ENCODE measurements at places on chromosomes 12 and 14.
A peak's percentile ranks its signal among the peaks of the same experiment; 100 is the strongest.

DNA sequence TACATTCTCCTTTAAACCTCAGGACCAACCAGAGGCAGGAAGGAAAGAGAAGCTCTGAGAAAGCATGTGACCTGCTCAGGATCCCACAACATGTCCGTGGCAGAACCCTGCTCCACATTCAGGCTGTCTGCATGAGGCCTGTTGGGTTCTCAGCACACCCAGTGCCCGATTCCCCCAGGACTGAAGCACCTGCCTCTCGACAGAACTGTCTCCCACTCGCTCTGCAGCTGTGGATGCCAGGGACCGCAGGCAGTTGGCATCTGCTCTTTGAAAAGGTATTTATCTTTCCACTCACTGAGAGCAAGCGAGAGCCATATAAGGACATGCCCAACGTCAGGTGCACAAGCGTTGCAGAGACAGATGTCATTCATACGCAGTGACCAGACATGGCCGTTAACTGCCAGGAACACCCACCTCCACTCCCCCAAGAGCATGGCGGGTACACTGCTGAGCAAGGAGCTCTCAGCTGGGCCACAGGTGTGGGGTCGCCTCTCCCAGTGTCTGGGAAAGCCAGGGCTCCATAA, 18.9 kb downstream of the PITPNM2 start:
- DNase-seq, result peak; percentile 49

- DNase-seq, result no peak
These were observed 188.4 kb downstream of the MSRB3 start for GRCh38 chr12:65466911-65467310.

- DNase-seq, result no peak
These were observed 14.1 kb downstream of the ALDH1L2 start for GRCh38 chr12:105069936-105070702.

DNA sequence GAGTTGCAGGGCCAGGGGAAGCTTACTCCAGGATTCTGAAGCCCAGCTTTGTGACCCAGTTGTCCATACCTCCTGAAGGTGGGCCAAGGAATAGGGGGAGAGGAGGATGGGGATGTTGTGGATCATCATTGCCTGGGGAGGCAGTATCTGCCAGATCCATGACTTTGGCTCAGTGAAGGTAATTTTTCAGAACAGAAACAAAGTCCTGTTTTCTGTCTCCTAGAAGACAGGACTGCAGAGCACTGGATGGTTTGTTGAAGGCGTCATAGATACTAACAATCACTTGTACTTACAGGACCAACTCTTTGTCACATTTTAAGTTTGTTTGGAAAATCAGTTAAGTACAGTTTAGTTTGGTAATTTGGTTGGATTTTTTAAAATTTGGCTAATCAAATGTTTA, 38.4 kb downstream of the ANO6 start:
- no peak for DNase-seq

DNA sequence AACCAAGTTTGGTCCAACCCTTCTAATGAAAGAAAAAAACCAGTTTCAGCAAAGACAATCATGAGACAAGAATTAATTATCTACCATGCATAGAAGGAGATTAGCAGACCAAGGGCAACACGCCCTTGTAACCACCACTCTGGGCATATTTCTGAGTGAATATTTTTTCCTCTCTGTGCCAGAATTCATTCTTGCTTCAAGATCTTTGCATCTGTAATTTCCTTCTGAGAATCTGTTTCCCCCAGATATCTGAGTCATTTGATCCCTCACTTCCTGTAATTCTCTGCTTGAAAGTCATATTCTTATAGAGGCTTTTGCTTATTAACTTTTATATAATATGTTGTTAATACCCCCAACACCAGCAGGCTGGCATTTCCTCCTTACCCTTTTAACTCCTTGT, 243.7 kb downstream of the SLC16A7 start:
- DNase-seq, result no peak

GRCh38 chr14:105093431-105094192, 28.4 kb upstream of the GPR132 start:
- peak; percentile 67 for DNase-seq

DNA sequence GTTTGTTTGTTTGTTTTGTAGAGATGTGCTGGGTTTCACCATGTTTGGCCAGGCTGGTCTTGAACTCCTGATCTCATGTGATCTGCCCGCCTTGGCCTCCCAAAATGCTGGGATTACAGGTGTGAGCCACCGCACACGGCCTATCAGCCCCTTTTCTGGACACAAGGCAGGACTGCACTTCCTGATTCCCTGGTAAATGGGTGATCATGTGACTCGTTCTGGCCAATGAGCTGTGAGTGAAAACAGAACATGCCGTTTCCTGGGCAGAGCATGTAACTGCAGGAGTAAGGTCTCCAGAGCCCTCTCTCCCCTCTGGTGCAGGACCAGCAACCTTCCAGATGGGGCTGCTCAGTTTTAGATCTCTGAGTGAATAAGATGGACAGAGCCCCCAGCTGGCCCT, 92.7 kb downstream of the ITPK1 start:
- no peak for DNase-seq

GRCh38 chr12:92206596-92206995, 61.0 kb upstream of the BTG1 start:
- DNase-seq, result no peak

- no peak for DNase-seq
These were observed 112.6 kb upstream of the TMCC3 start for GRCh38 chr12:94762943-94763342.

DNA sequence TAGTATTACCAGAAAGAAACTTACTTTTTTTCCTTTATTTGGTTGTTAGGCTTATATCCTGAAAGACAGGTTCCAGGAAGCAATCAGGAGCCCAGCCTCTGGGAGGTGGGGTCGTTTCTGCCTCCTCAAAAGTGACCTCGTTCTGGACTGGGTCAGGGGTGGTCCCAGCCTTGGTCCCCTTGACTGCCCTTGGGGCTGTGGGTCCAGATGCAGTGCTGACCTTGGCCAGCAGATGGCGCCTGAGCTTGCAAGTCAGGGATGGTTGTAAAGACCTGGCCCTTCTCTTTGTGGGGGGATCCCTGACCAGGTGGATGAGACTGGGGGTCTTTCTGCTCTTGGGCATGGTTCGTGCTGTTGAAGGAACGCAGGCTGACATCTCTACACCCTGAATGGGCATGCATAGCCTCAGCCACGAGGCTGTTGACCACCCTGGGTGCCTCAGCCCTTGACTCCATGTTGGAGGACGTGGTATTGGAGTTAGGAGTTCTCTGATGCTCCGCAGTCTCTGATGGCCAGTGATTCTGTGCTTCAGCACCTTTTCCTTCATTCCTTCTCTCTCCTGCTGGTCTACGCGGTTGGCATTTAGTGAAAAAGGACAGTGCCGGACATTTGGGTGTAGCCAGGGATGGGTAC, 62.4 kb downstream of the ADCK1 start:
- DNase-seq, result peak; percentile 61

DNA sequence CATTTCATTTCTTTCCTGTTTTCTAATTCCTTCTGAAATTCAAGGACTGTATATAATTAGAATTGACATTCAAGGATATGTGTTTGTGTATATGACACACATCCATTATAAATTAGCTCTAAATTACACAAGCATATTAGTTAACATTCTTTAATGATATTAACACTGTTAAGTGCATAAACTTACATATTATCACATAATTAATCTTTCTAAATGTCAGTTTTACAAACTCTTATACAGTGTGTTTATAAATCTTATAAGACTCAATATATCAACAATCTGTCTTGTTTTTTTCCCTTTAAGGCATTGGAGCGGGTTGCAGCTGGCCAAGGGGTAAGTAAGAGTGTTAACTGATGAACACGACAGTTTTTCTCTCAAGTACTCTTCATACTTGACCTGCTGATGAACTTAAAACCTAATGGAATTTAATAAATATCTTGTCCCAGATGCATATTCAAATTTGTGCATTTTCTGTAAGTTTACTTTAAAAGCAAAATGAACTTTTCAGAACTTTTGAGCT, 76.1 kb downstream of the METTL25 start:
- no peak for DNase-seq

DNA sequence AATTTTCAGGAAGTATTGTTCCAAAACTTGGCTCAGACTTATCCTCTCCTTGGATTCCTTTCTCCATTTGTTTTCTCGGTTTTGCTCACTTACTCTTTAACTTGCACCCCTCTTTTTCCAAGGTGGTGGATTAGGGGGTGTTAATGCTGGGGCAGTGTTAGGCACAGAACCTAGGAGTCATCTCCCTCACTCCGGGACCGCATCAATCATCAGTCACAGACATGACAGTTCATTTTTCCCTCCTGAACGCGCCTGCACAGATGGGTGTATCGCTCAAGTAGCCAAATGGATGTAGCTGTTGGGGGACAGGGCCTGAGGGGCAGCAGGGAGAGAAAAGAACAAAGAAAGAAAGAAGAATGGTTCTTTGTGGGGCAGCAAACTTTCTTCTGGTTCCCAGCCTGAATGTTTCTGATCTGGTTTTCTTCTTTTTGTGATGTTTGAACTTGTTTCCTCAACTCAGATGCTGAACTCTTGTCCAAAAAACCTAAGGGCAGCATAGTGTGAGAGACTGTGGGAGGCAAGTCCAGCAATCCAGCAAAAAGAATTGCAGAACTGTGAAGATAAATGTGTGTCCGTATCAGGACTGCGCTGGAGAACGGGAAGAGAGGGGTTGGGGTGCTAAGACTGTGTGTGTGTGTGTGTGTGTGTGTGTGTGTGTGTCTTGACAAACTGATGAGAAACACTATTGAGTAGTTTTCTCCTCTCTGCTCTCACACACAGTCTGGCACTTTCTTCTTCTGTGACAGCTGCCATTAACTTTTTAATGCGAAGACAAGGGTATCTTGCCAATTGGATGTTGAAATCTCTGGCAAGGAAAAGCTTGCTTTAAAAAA, 131.1 kb downstream of the FBXL14 start:
- no peak for DNase-seq

- no peak for DNase-seq
These were observed 325.9 kb upstream of the LRFN5 start for GRCh38 chr14:41280745-41281144.

DNA sequence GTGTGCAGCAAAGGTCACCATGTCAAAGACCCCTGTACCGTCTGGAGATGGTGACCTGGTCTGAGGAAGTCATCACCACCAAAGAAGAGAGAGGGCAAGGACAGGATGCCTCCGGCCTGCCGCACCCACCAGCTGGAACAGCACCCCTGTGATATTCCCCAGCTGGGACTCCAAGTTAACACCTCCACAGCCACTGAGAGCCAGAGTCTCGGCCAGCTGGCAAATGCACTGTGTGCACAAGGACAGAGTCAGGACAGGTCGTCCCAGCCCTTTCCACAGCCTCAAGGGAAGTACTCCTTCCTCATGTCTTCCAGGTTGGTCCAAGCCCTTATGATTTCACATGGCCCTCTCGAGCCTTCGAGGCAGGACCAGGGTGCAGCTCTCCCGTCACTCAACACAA, 19.3 kb upstream of the FKBP4 start:
- no peak for DNase-seq

GRCh38 chr14:103502877-103503276, 19.8 kb downstream of the CKB start:
- no peak for DNase-seq

- no peak for DNase-seq
These were observed 32.6 kb downstream of the ALG10 start for GRCh38 chr12:34054938-34055337.

DNA sequence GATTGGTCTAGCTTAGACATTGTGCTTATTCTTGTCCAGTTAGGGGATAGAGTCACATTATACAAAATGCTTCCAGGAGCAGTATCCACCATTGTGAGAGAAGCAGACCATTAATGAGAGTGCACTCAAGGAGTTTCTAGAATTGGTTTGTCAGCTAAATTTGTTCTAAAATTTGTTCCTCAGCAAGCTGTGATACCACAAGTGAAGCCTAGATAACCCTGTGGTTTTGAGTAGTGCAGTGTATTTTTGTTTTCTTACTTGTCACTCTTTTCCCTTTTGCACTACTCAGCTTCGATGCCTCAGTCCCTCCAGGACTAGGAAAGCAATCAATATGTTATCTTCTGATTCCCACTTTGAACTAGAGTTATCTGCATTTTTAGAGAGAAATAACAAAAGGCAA, 42.5 kb upstream of the AKAP6 start:
- no peak for DNase-seq

DNA sequence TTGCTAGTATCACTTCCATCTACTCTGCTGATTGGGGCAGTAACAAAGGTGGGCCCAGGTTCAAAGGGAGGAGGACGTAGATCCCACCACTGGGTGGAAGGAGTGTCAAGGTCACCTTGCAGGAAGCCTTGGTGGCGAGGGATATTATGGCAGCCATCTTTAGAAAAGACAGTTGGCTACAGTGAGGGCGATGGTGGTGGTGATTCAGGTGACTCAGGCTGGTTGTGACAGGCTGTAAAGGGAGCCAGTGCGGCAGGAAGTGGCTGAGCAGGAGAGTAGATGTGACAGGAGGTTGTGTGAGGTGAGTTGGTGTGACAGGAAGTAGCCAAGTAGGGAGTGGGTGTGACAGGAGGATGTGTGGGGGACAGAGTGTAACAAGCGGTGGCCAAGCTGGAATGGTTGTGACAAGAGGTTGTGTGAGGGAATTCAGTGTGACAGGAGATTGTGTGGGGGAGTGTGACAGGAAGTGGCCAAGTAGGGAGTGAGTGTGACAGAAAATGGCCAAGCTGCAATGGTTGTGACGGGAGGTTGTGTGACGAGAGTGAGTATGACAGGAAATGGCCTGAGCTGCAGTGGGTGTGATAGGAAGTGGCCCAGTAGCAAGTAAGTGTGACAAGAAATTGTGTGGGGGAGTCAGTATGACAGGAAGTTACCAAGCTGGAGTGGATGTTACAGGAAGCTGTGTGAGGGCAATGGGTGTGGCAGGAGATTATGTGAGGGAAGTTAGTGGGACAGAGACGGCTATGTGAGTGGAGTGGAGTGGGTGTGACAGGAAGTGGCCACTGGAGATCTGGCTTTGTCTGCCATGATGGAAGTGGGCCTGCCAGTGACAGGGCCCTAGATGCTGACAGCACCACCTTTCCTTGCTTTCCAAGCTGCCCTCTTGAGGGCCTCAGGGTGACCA, 136.5 kb upstream of the MYL2 start:
- peak; percentile 81 for DNase-seq

DNA sequence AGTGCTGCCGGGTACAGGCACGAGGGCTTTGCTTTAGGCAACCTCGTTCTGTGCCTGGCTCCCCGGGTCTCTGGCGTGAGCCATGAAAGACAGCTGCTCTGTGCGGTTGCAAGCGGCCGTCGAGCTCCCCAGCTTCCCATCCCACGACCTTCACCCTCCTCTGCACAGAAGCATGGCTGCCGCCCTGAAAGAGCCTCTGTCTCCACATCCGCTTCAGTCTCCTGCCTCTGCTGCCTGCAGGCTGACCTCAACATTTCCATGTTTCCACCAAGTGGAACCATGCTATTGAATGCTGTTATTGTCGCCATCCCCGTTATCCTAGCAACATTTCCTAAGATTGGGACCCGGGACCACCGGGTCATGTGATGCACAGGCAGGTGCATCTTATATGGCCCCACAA, 57.1 kb downstream of the KDM2B start:
- no peak for DNase-seq

- no peak for DNase-seq
These were observed 46.7 kb downstream of the PSMA6 start for GRCh38 chr14:35338731-35339405.

GRCh38 chr14:50786751-50787464, 44.1 kb downstream of the NIN start:
- DNase-seq, result no peak
